ENCODE measurements at places on chromosomes 3 and 15. TPM values are rescaled to one million over a fixed set of nuclear protein-coding genes. Genes with fewer than 3 reads are reported as not detected.
A peak's percentile ranks its signal among the peaks of the same experiment; 100 is the strongest.

GRCh38 chr3:30042274-30042859 lies 564.0 kb upstream of the TGFBR2 start:
- DNase-seq = peak; percentile 62

CCDC174 gene
- 7.6 TPM for total RNA-seq

CPA3 gene
- not detected for total RNA-seq

GRCh38 chr3:192866804-192867203 lies 50.9 kb downstream of the MB21D2 start:
- DNase-seq = no peak

GRCh38 chr3:61522060-61522459 lies 39.3 kb upstream of the PTPRG start:
- DNase-seq = no peak

GRCh38 chr3:127524296-127524896 lies 66.1 kb downstream of the TPRA1 start:
- DNase-seq = no peak

Measured in HT1080 (cell line).